ENCODE measurements at places on chromosomes 7 and 10. TPM values are rescaled to one million over a fixed set of nuclear protein-coding genes. Genes with fewer than 3 reads are reported as not detected.

DNA sequence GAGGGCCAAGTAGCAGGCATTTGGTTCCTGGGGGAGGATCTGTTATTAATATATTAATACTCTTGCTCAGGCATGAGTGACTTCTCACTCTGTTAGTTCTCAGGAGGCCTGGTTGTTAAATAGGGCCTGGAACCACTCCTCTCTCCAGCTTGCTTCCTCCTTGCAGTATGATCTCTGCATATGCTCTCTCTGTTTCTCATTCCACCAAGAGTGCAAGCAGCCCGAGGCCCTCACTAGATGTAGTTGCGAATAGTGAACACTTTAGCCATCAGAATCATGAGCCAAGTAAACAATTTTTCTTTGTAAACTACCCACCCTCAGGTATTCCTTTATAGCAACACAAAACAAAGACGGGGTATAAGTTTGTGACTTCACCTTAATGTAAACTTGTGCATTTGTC is 784.3 kb downstream of the DNAJB9 start:
- no peak for DNase-seq

DUSP5 gene
- 29.4 TPM for total RNA-seq

GRCh38 chr7:96321658-96322372 is at the start of gene SLC25A13:
Gene SLC25A13, minus strand, starts transcription at chr7:96322098. Its CDS starts 142 bp downstream, at chr7:96321956.
- peak; percentile 95 for DNase-seq

- DNase-seq: peak; percentile 23
These were observed 64.0 kb downstream of the MAD1L1 start for GRCh38 chr7:2168615-2169311.

GIMAP5 gene
- total RNA-seq: not detected

DNA sequence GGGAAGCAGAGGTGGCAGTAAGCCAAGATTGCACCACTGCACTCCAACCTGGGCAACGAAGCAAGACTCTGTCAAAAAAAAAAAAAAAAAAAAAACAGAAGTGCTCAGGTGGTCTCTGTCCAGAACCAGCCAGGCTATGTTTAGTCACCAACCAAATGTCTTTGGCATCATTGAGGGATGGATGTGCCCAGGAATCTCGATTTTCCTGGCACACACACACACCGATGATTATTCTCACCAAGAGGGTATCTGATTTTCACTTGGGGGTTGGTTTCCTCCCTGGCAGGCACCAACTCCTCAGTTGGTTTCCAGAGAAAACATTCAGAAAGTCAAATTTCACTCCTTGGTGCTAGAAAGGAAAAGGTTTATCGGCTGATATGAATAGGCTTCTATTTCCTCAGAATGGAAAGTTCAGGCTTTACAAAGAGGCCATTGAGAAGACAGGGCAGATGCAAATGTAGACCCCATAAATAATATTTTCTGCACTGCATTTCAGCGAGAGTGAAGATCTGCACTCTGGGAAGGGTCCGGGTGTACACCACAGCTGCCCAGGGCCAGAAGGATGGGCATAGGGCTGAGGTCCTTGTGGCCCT is 154.8 kb downstream of the TNS3 start:
- DNase-seq: no peak

GRCh38 chr7:35731349-35731748 is 36.4 kb upstream of the HERPUD2 start:
- no peak for DNase-seq

GRCh38 chr7:156999958-157000726 is 10.3 kb downstream of the MNX1 start:
- DNase-seq: peak; percentile 56

- DNase-seq: no peak
These were observed 209.6 kb downstream of the KIAA1217 start for GRCh38 chr10:24418532-24418931.

DNA sequence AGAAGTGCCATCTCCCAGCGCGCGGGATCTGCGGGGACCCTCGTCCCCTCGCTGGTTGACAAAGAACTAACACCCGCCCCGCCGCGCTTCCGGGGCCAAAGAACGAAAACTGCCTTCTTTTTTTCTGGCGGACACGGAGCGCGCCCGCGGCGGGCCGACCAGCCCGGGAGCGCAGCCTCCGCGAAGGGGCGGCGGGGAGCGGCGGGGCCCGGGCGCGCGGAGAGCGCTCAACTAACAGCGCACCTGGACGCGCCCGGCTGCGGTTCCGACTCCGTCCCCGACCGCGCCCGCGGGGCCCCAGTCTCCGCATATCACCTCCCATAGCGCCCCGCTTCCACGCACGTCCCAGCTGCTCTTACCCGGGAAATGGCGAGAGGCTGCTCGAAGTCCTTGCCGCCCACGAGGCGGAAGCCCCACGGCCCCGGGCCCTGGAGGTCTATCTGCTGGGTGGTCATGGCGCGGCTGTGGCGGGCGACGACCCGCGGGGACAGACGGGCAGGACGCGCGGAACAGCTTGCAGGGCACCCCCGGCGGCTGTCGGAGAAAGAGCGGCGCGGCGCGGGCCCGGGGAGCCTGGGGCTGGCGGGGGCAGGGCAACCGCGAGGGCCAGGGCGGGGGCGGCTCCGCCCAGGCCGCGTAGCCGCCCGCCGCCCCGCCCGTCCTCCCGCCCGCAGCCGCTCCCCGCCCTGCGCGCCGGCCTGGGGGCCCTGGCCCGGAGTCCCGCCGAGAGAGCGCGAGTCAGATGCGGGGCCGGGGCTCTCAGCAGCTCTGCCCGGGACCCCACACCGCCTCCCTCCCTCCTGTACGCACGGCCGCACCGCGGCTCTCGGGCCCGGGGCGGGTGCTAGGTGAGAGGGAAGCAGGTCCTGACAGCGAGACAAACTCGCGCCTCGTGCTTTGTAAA is at the start of gene PDLIM1:
Gene PDLIM1 (minus strand): TSS at position 543 of the 904 bp plus-strand sequence. CDS start 88 bp downstream, at position 455.
- peak; percentile 67 for DNase-seq
